Activated CD4-positive, CD25-positive, alpha-beta regulatory T cell (primary cell): ENCODE measurements at places on chromosomes 2 and 18.

DNA sequence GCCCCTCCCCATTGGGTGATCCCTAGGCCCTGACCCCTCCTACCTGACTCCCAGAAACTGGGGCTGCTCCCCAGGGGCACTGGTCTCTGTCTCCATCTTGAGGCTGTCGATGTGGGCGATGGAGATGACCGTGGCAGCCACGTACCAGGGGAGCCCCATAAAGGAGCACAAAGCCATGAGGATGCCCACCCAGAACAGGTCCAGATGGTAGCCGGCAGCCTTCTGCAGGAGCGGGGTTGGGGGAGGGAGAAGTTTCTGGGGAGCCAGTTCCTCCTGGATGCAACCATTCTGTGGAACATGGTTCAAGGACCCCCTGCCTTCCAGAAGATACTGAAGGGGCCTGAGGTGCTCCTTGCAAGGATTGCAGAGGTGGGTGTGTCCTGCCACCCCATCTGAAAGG is 34.0 kb downstream of the MTHFD2 start:
- DNase-seq: no peak

DNA sequence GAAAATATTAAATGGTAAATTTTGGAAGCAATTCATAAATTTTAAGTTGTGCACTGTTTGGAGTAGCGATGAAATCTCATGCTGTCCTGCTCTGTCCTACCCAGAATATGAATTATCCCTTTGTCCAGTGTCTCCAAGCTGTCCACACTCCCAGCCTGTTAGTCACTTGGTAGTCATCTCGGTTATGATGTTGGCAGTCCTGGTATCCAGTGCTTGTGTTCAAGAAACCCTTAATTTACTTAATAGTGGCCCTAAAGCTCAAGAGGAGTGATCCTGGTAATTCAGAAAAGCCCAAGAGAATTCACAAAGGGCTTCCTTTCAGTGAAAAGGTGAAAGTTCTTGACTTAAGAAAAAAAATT is 71.8 kb upstream of the STAM2 start:
- DNase-seq: no peak

GRCh38 chr18:23936381-23936958 is 78.1 kb upstream of the TTC39C start:
- DNase-seq: no peak

DNA sequence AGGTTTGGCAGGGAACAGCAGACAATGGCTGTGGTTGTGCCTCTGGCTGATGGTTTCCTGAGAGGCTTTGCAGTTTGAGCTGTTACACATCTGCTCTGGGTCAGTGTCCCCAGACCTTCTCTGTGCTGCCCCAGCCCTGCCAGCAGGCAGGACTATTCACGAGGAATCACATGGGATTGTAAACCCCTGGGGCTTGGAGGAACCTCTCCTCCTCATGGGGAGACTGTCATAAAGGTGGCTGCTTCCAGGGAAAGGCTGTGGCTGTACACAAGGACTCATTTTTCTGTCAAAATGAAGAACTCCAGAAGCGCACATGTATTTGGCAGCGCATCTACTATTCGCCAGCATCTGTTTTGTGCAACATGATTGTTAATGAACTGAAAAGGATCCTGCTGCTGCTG is 142.6 kb upstream of the CYP1B1 start:
- no peak for DNase-seq

DNA sequence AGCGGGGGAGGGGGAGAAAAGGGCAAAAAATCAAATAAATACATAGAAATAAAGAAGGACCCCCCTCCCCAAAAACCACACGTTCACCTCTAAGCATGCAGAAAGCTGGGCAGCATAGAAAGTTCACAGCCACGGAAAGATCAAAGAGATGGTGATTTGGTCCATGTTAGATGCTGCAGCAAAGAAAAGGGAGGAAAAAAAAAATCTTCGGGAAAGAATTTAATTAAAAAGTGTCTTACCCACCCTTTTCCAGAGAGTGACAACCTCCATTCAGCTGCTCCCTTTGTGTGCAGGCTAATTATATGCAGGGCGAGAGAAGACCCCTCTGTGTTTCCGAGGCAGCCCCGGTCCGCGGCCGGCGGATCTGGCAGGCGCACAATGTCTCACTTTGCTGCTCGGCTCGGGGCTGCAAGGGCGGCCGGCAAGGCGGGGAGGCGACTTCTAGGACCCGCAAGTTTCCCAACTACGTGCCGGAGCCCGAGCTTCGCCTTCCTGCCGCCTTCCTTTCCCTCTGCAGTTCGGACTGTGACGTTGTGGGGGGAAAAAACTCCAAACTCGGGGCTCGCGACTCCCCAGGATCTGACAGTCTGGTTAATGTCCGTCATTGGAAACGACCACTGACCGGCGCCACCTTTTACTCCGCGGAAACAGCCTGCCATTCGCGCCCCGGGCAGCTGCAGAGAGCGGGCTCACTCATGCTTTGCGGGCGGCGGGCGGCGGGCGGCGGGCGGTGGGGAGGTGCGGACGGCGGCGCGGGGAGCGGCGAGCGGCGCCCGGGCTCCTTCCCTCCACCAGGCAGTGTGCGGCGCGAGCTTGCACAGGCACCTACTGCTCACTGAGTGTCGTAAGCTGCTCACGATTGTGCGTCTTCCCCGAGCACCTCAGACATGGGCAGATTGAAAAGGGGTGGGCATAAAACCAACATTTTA is at the start of gene LRRTM1:
LRRTM1 (minus strand) TSS at position 844 of the 929 bp plus-strand sequence. CDS start 933 bp downstream, outside the sequence.
- DNase-seq: no peak

GRCh38 chr2:43906448-43907109 is 67.8 kb downstream of the ABCG8 start:
- no peak for DNase-seq

- DNase-seq: no peak
Measured at GRCh38 chr2:1482253-1482675, 69.0 kb downstream of the TPO start.

DNA sequence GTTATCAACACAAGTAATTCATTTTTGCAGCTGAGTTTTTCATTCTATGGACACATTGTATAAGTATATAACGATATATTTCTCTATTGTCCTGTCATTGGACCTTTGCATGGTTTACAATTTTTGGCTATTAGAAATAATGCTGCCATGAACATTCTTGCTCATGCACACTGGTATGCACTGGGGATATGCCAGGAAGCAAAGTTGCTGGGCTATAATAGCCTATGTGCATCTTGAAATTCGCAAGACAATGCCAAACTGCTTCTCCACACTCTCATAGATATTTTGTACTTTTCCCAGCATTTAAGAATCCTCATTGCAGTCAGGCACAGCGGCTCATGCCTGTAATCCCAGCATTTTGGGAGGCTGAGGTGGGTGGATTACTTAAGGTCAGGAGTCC is 852.6 kb upstream of the ID2 start:
- no peak for DNase-seq

GRCh38 chr2:1815053-1815452 is 70.7 kb upstream of the PXDN start:
- DNase-seq: no peak

DNA sequence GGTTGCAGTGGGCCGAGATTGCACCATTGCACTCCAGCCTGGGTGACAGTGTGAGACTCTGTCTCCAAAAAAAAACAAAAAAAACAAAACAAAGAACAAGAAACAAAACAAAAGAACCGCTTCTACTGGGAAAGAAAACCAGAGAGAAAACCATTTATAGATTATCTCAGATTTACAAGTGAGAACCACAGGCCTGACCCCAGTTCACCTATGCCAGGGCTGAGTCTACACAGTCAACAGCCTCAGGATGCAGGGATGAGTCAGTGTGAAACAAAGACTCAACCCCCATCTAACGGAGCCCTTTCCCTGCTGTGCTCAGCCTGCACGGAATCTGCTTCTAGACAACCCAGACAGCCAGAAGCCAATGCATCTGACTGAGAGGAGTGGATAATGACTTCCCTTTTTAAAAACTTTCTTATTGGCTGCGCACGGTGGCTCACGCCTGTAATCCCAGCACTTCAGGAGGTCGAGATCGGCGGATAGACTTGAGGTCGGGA is 25.5 kb upstream of the YWHAQ start:
- no peak for DNase-seq

GRCh38 chr2:150012986-150013385 is 425.4 kb upstream of the MMADHC start:
- DNase-seq: no peak

- peak; percentile 36 for DNase-seq
Measured at GRCh38 chr2:227817850-227818674, 4.4 kb downstream of the CCL20 start.

- no peak for DNase-seq
Measured at GRCh38 chr2:111048856-111049768, 71.6 kb upstream of the BCL2L11 start.

GRCh38 chr2:108823286-108823685 is 36.7 kb downstream of the CCDC138 start:
- no peak for DNase-seq

DNA sequence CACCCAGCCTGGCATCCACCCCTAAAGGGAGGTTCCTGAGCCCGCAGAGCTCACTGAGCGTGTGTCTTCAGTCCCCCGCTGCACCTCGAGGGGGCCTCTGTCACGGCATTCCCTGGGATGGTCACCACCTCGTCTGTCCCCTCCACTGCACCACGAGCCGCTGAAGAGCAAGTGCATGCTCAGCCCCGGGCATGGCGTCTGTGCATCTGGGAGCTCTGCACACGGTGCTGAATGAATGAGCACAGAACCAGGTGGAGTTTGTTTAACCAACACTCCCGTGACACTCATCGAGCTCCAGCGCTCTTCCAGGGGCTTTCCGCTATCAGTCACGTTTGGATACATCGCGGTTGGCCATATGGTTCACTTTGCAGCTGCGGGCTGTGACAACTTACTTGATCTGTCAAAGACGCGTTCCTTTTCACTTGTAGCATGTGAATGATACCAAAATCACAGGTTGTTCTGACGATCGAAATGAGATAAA is 9.2 kb downstream of the ALLC start:
- DNase-seq: no peak

DNA sequence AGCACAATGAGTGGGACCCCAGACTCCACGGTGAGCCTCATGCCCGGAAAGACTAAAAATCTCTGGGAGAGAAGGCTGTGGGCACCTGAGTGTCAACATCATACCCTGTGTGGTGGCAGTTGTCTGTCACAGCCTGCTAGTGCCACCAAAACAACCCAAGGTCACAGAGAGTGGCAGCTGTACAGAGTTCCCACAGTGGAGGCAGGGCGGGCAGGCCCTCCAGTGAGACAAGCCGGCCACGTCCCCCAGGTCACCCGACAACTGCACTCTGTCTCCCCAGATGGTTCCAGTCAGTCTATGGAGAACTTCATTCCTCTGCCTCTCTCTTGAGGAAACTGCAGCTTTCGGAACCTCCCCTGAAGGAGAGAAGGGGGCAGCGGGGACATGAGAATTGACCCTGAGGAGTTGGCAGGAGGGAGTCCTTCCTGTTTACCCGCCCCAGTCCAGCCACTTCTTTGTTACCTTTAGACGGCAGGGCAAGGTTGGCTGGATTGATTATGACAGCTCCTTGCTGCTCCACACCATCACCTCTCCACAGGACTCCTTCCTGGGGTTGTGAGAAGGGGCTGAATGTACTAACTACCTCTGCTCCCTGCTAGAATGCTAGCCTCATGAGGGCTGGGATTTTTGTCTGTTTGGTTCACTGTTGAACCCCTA is 11.3 kb upstream of the FIGLA start:
- DNase-seq: no peak

- DNase-seq: no peak
Measured at GRCh38 chr2:212596688-212597087, 58.1 kb upstream of the ERBB4 start.

GRCh38 chr2:152781175-152781574 is 62.8 kb downstream of the ARL6IP6 start:
- DNase-seq: no peak
